Stimulated activated CD8-positive, alpha-beta memory T cell treated with anti-CD3 and anti-CD28 coated beads, Interleukin-4, amount 100 ng/mL, for 48 hours (primary cell): ENCODE measurements at places on chromosomes 3 and 15.

- no peak for DNase-seq
These were observed 5.3 kb downstream of the WDR6 start for GRCh38 chr3:49012441-49013017.

DNA sequence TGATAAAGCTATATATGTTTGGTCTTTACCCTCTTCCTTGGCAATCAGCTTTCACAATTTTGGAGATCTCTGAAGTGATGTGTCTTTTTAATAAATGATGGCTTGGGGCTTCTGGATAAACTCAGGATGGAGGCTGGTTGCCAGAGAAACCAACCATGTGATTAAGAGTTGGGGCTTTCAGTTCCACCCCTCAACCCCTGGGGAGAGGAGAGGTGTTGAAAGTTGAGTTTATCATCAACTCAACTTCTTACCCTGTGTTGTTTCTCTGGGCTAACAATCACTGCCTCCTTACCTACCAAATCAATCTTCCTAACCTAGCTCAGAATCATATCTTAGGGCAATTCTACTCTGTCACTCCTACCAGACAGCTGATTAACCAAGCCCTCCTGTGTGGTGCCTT lies 735.8 kb downstream of the ZPLD1 start:
- DNase-seq = no peak

DNA sequence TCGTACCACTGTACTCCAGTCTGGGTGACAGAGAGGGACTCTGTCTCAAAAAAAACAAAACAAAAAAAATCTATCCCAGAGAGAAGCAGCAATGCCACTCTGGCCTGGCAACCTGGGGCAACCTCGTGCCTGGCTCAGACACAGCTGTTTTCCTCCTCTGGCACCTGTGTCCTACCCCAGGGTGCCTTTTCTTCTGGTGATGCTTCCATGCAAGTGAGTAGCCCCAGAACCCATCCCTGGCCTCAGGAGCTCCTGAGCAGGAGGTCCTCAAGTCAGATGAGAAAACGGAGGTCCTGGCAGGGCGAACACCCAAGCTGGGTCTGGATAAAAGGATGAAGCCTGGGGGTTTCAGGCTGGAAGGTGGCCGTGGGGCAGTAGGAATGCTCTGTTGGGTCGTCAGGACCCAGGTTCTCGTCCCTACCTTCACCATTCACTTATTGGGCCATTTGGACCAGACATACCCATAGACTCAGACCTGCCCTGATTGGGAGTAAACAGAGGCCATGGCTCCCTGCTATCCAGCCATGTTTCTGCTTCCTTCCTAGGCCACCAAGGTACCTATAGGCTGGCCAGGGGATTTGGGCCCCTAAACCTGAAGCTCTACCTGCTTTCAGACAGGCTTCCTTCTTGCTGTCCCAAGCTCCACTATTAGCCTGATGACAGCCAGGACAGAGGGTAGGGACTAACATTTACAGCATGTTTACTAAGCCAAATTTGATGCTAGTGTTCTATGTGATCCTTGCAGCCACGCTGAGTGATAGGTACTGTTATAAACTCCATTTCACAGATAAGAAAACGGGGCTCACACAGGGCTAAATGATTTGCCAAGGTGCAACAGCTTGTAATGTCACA lies 102.2 kb downstream of the DAPK2 start:
- peak; percentile 13 for DNase-seq

GRCh38 chr3:17162116-17162515 lies 277.4 kb downstream of the PLCL2 start:
- DNase-seq = no peak

GRCh38 chr3:106957029-106957428 lies 420.2 kb upstream of the CCDC54 start:
- DNase-seq = no peak
